ENCODE measurements at places on chromosomes 4 and X.

- DNase-seq: no peak
Observed at GRCh38 chrX:150547375-150548115, 20.9 kb upstream of the MTM1 start.

DNA sequence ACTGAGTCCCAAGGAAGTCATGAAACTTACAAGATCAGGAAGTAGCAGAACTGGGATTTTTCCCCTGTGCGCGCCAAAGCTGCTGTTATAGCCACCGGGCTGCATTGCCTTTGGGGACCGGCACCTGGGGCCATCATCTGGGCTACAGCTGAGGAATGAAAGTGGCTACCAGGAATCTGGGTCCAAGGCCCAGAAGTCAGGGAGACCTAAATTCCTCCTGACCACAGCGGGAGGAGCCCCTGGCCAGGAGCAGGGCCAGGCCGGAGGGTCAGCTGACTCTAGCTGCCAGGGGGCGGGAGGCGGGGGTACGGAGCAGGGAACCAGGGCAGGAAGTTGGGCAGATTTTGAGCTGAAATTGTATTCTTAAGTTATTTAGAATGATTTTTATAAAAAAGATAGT lies 242.4 kb downstream of the EVC2 start:
- DNase-seq: no peak

DNA sequence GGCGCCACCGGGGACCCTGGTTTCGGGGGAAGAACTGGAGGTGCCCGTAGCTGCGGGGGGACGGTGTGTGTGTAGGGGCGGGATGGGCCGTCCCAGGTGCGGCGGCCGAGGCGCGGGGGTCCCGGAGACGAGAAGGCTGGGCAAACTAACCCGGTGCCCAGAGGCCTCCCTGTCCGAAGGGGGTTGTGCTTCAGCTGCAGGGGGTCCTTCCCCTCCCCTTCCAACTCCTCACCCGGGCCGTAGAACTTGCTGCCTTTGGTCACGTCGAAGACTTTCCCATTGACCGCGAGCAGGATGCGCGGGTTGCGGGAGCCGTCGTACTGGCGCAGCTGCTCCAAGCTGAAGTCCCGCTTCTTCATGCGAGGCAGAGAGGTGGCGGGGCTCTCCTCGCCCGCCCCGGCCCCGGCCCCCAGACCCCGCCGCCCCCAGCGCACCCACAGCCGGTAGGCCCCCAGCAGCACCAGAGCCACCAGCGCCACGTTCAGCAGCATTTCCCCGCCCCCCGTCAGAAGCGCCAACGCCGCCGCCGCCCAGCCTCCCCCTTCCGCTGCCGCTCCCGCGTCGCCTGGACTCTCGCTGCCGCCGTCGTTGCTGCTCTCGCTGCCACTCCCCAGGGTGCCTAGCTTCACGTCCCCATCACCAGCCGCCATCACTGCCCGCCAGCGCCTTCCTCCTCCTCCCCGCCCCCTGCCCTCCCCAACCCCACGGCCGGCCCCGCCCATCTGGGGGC lies at the start of gene PGRMC2:
TSS of gene PGRMC2 (minus strand) at position 673 of the 730 bp plus-strand sequence. CDS start at position 650, 23 bp downstream.
- no peak for DNase-seq

DNA sequence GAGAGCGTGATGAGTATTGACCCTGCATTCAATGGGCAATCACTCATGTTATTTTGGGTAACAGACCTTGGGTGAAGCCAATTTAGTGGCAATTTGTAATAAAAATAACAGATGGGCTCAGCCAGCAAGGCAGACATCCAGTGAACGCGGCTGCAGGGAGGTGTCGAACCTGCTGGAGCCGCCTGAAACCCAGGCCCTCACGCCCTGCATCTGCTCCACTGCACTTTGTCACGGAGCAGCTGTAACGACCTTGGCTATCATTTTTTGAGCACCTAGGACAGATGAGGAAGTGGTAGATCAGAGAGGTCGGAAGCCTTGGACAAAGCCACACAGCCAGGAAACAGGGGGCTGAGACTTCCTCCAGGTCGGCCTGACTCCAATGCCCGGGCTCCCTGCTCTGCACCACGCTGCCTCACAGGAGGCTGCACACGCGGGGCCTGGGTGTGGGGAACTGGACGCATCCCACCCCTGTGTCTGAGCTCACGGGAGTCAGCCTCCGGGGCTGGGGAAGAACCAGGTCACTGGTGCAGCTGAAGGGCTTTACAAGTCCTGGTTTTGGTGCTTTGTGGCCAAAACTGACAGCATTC lies 19.4 kb downstream of the HMX1 start:
- no peak for DNase-seq

- DNase-seq: no peak
Observed at GRCh38 chr4:3331511-3332394, 38.9 kb downstream of the RGS12 start.

GRCh38 chr4:123025398-123025797 lies 103.0 kb upstream of the NUDT6 start:
- no peak for DNase-seq

DNA sequence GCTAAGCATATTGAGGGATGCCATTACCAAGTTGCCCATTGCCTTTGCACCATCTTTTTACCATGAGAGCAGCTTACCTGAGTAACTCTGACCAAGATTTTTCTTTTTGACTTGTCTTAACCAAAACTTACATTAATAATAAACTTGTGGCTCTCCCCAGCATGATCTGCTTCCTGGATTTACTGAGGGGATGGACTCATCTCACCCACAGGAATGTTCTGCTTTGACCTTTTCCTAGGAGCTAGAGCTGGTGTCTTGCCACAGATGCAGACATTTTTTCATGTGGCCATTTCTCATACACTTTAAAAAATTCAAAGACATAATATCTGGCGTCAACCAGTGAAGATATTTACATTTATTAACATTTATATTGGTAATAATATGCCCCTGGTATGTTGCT lies 79.2 kb upstream of the EFHC2 start:
- DNase-seq: no peak

- no peak for DNase-seq
Observed at GRCh38 chr4:41039317-41039716, 175.0 kb downstream of the APBB2 start.

DNA sequence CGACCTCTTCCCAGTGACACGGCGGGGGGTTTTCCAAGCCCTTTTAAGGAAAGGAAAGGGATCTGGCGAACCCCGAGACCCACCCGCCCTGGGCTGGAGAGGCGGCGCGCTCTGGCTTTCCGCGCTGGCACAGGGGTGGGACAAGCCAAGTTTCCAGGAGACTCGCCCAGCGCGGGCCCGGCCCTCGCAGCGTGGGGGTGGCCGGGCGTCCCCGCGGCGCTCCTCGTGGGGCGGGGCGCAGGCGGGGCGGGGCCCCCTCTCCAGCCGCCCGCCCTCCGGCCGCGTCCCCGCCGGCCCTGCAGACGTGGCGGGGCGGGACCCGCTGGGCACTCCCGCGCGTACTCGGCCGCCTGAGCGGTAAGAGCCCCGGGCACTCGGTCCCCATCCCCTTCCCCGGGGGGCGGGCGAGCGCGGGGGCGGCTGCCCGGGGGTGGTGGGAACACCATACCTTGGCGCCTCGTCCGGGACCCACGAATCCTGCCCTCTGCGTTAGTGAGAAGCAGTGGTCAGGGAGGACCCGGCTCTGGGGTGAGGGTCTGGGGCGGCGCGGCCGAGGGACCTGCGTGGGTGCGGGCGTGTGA lies at the start of gene FAM114A1:
TSS of gene FAM114A1 (plus strand) at position 329 of the 581 bp plus-strand sequence. CDS start 10,273 bp downstream, outside the sequence.
- no peak for DNase-seq

DNA sequence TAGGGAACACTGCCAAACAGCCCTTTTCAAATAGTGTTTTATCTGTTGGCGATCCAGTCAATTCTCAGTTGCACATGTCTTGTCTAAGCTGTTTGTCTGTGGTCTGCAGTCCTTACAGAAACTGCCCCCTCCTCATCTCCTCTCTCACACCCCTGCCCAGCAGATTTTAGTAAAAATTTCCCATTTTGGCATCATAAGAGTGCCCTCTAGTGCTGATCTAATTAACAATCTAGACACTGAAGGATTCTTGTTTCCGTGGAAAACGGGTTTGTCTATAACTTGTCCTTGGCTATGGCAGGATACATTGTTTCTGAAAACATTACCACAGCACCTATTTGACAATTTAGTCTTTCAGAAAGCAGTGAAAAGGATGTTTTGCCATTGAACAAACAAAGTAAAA lies 227.2 kb upstream of the MBNL3 start:
- no peak for DNase-seq

DNA sequence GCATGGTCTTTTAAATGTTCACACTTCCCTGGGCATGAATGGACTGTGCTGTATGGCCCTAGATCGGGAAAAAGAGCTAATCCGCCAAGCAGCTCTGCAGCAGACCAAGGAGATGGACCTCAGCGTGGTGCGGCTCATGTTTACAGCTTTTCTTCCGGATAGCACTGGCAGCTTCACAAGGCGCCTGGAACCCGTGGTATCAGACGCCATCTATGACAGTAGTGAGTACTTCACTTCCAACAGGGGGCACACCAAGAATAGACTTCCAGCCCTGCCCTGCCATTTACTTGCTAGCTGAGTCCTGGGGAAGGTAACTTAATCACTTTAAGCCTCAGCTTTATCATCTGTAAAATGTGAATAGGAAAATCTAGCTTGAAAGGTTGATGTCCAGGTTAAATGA lies 77.7 kb downstream of the NFKB1 start:
- DNase-seq: no peak

DNA sequence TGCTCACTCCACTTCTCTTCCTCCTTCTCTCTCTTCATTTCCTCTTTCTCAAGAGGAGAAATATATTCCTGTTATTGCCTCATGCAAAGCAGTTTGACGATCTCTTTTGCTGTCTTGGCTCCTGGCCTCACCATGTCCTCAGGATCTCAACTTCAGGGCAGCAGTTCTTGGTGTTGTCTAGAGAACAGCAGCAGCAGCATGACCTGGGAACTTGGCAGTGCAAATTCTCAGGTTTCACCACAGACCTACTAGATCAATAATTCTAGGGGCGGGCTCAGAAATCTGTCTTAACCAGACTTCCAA lies 193.4 kb upstream of the EDNRA start:
- no peak for DNase-seq

GRCh38 chrX:100477467-100477866 lies 67.4 kb upstream of the PCDH19 start:
- no peak for DNase-seq

- DNase-seq: no peak
Observed at GRCh38 chrX:12249997-12250396, 111.7 kb downstream of the FRMPD4 start.

DNA sequence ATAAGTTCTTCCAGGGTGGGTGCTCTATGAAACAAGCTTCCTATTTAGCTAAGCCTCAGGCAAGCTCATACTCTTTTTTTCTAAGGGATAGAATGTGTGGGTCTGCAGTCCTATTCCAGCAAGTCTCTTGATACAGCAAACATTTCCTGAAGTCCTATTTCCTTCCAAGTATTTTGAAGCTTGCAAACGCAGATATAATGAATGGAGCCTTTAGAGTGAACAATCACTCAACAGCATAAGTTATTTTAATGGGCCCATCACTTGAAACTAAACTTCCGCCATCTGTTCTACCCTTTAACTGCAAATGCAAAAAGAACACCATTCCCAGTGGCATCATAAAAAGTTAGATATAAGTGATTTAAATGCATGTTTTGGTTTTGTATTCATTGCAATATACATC lies 108.3 kb upstream of the TAPT1 start:
- DNase-seq: no peak

- no peak for DNase-seq
Observed at GRCh38 chr4:139764182-139764581, 98.6 kb downstream of the MGST2 start.

GRCh38 chr4:48752246-48752645 lies 27.8 kb downstream of the FRYL start:
- no peak for DNase-seq
